Activated CD4-positive, alpha-beta memory T cell treated with anti-CD3 and anti-CD28 coated beads for 36 hours (primary cell): ENCODE measurements at places on chromosomes 7 and 10.

GRCh38 chr7:1814089-1814811, 144.2 kb downstream of the ELFN1 start:
- DNase-seq: no peak

GRCh38 chr10:96168546-96168945, 38.4 kb downstream of the ZNF518A start:
- no peak for DNase-seq

GRCh38 chr10:5508786-5509185, 9.4 kb upstream of the CALML5 start:
- DNase-seq: no peak

- DNase-seq: no peak
These were observed 347.7 kb downstream of the GLRX3 start for GRCh38 chr10:130483691-130484467.
